ENCODE measurements at places on chromosomes 1 and 21. TPM values are rescaled to one million over a fixed set of nuclear protein-coding genes. Genes with fewer than 3 reads are reported as not detected.
A peak's percentile ranks its signal among the peaks of the same experiment; 100 is the strongest.

GRCh38 chr1:244406337-244406736, 45.4 kb downstream of the ADSS2 start:
- no peak for DNase-seq
- no peaks in the 10 kb centered on the region for H3K27me3 ChIP-seq
- H3K4me3 ChIP-seq = no peak overlapping the region

Gene PLA2G2A
- not detected for total RNA-seq

Gene TPTE
- total RNA-seq = not detected

DNA sequence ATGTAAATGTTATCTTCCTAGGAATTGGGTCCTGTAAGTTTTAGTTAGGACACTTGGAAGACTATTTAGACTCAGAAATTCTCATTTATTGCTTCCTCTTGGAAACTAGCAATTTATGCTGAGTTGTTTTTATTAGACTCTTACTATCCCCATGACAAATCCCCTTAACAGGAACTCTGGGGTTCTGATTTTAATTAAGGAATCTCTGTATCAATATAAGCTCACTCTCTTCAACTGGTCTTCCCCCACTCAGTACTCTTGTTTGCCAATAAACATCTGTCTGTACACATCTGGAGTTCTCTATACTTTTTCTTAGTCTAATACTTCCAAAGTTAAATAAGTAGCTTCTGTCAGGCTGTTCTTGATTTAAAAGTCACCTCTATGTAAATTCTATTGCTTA, 64.1 kb upstream of the TBX15 start:
- DNase-seq = no peak
- no peaks in the 10 kb centered on the region for H3K36me3 ChIP-seq
- H3K27ac ChIP-seq = no peak overlapping the region
- H3K27me3 ChIP-seq = no peaks in the 10 kb centered on the region

Gene TMEM200B
- total RNA-seq = 11.3 TPM

Gene GJB3
- total RNA-seq = 46.7 TPM

- no peaks in the 10 kb centered on the region for H3K36me3 ChIP-seq
- DNase-seq = no peak
- H3K4me3 ChIP-seq = no peak overlapping the region
- H3K4me1 ChIP-seq = no peaks in the 10 kb centered on the region
- no peak overlapping the region for H3K27ac ChIP-seq
Observed at GRCh38 chr21:38691631-38692030, 114.1 kb upstream of the ETS2 start.

- no peak overlapping the region for H3K4me3 ChIP-seq
- no peak overlapping the region for H3K27ac ChIP-seq
- no peaks in the 10 kb centered on the region for H3K27me3 ChIP-seq
- no peaks in the 10 kb centered on the region for H3K4me1 ChIP-seq
Observed at GRCh38 chr1:156080241-156080862, 1.9 kb downstream of the MEX3A start.

Gene CATSPERE
- 0.34 TPM for total RNA-seq

- H3K4me3 ChIP-seq = no peak overlapping the region
- no peak overlapping the region for H3K27ac ChIP-seq
- no peaks in the 10 kb centered on the region for H3K27me3 ChIP-seq
- no peaks in the 10 kb centered on the region for H3K4me1 ChIP-seq
Observed at GRCh38 chr21:40566486-40566885, 280.5 kb downstream of the DSCAM start.

GRCh38 chr1:28865997-28866650, 48.2 kb upstream of the EPB41 start:
- no peaks in the 10 kb centered on the region for H3K4me1 ChIP-seq
- no peaks in the 10 kb centered on the region for H3K27me3 ChIP-seq

Gene ZNF678
- 6.1 TPM for total RNA-seq

DNA sequence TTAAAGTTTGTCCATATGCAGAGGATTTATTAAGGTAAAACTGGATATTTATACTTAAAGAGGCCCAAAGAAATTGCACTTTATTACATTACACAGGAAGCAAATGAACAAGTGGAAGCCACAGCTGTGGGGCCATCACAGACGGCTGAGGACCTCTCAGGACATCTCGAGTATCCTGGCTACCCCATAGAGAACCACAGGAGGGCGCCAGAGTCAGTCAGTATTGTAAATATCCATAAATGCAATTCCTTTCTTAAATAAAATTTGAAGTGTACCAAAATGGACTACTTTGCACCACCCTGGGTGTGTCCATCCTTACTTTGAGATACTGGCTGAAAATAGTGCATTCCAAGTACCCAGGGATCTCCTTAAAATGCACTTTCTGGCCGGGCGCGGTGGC, 257.2 kb downstream of the MRPL39 start:
- DNase-seq = no peak
- H3K4me1 ChIP-seq = no peaks in the 10 kb centered on the region
- no peak overlapping the region for H3K27ac ChIP-seq
- no peaks in the 10 kb centered on the region for H3K36me3 ChIP-seq
- H3K4me3 ChIP-seq = no peak overlapping the region

DNA sequence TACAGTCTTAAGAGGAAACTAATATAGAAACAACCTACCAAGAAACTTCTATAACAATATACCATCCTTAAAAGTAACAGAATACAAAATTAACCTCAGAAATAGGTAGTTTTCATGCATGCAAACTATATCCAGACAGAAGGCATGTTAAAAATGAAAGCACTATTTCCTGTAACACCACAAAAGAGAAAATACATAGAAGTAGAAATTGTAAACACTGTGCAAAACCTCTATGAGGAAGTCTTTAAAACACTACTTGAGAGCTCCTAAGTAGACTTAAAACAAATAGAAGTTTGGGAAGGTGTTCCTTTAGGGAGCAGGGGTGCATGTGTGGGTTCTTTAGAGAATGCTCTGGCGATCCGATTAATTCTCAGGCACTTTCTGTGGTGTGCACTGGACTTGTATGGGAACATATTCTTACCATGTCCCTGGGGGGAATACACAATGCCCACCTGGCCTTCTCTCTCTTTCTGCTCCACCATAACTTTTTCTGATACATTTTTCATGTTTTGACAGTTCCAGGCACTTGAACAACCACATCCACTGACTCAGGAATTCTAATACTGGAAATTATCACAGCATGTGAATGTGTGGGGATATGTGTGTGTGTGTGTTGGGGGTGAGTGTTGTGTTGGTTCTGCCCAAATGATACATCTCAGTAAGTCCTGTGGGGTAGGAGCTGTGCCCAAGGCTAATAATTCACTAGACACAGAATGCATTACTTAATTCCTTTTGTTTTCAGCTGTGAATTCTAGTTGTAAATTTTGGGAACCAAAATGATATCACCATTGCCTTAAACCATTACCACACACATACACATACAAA, 866.3 kb upstream of the B3GALT2 start:
- H3K4me1 ChIP-seq = no peaks in the 10 kb centered on the region
- H3K4me3 ChIP-seq = no peak overlapping the region
- H3K27me3 ChIP-seq = no peaks in the 10 kb centered on the region
- no peak overlapping the region for H3K27ac ChIP-seq
- DNase-seq = no peak
- H3K36me3 ChIP-seq = no peaks in the 10 kb centered on the region

Gene FRRS1
- total RNA-seq = 19.8 TPM

- H3K27ac ChIP-seq = peak overlapping the region; percentile 43
- peaks cover 35% of the 10 kb centered on the region for H3K4me1 ChIP-seq
- no peaks in the 10 kb centered on the region for H3K27me3 ChIP-seq
- peaks cover 5% of the 10 kb centered on the region for H3K36me3 ChIP-seq
Observed at GRCh38 chr1:109274533-109275476, 8.1 kb downstream of the PSRC1 start.

Gene AKR7A3
- 1.7 TPM for total RNA-seq

Gene ELOVL1
- total RNA-seq = 91.3 TPM

DNA sequence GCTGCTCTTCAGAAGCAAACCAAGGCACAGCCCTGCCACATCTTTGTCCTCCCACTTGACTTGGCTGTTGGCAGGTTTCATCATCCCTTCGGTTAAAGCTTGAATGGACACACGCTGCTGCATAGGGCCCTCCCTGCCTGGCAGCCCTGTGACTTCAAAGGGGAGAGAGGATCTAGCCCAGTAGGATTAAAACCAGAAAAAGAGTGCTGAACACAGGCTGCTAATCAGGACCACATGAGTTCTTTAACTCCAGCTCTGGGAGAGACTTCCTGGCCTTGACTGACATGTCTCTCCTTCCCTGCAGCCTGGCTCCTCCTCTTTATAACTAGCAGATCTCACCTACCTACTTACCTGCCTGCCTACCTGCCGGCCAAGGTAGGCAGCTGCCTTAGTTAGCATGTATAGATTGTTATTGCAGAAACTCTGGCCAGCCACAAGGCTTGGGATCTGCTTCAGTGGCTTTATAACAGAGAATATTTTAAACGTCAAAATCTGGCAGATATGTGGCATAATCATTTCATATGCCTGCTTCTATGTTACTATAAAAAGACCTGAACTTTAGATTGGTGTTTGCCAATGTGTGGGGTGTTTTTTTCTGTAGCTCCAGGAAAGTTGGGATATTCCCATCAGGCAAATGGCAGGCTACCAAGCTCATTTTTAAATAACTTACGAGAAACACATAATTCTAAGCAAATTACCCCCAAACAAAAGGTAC, 49.4 kb downstream of the ERG start:
- no peak overlapping the region for H3K27ac ChIP-seq
- no peak for DNase-seq
- H3K4me3 ChIP-seq = no peak overlapping the region
- no peaks in the 10 kb centered on the region for H3K36me3 ChIP-seq
- peaks cover 25% of the 10 kb centered on the region for H3K27me3 ChIP-seq
- H3K4me1 ChIP-seq = no peaks in the 10 kb centered on the region

Gene OR2L5
- not detected for total RNA-seq

Gene KCNE1
- total RNA-seq = not detected

DNA sequence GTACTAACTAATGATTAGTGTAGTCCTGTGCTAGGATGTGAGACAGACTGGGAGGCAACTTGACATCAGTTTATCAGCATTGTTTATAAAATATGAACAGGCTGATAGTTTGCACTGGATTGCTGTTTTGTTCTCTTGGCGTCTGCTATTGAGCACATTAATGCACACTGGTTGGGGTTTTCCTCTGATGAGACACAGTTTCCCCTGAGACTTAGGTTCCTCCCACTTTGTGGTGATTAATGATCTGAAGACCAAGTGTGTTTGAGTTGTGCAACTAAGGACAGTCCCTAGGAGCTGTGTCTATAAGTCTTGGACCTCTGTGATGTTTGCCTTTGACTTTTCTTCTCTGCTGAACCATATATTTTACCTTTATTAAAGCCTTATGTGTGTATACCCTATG, 1015.4 kb downstream of the AMY1C start:
- H3K4me3 ChIP-seq = no peak overlapping the region
- H3K4me1 ChIP-seq = no peaks in the 10 kb centered on the region
- no peaks in the 10 kb centered on the region for H3K27me3 ChIP-seq
- no peak for DNase-seq

DNA sequence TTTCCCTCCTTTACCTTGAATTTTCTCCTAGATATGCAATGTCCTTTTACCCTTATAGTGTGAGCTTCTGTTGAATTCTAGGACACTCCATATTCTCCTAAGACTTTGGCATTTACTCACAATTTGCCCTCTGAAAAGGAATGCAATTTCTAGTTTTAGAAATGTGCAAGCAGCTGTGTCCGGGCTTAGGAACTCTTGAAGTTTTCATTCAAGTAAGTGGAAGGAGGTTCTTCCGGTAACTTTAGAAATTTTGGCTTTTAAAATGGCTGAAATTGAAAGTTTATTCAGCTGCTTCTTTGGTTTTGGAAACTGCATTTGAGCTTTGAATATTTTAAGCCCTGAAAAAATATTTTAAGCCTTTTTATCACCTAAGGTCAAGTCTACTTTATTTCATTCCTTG, 56.3 kb downstream of the DPH5 start:
- 0 out of 2 replicates have a peak, but pooled peaks cover 3% of the 10 kb centered on the region for H3K36me3 ChIP-seq
- no peak overlapping the region for H3K4me3 ChIP-seq
- no peak overlapping the region for H3K27ac ChIP-seq
- no peaks in the 10 kb centered on the region for H3K27me3 ChIP-seq

- DNase-seq = no peak
- no peak overlapping the region for H3K4me3 ChIP-seq
- no peaks in the 10 kb centered on the region for H3K27me3 ChIP-seq
- H3K4me1 ChIP-seq = no peaks in the 10 kb centered on the region
Observed at GRCh38 chr1:91151702-91152101, 129.9 kb upstream of the ZNF644 start.

GRCh38 chr1:212070720-212071302, 35.3 kb downstream of the DTL start:
- H3K4me1 ChIP-seq = no peaks in the 10 kb centered on the region
- peak; percentile 13 for DNase-seq
- H3K36me3 ChIP-seq = peaks cover 7% of the 10 kb centered on the region

GRCh38 chr1:32247452-32247851, 430 bp downstream of the FAM167B start:
- no peak overlapping the region for H3K4me3 ChIP-seq
- H3K27me3 ChIP-seq = no peaks in the 10 kb centered on the region
- no peaks in the 10 kb centered on the region for H3K36me3 ChIP-seq
- DNase-seq = no peak
- H3K27ac ChIP-seq = no peak overlapping the region

Gene CEP85
- 37.2 TPM for total RNA-seq

GRCh38 chr1:89465201-89465600, 59.4 kb upstream of the LRRC8B start:
- no peak for DNase-seq
- H3K4me3 ChIP-seq = no peak overlapping the region
- no peaks in the 10 kb centered on the region for H3K4me1 ChIP-seq
- no peak overlapping the region for H3K27ac ChIP-seq

- no peaks in the 10 kb centered on the region for H3K27me3 ChIP-seq
- peaks cover 26% of the 10 kb centered on the region for H3K4me1 ChIP-seq
- H3K4me3 ChIP-seq = no peak overlapping the region
- H3K27ac ChIP-seq = no peak overlapping the region
- no peaks in the 10 kb centered on the region for H3K36me3 ChIP-seq
- DNase-seq = no peak
Observed at GRCh38 chr1:202198366-202198724, 4.7 kb downstream of the LGR6 start.

DNA sequence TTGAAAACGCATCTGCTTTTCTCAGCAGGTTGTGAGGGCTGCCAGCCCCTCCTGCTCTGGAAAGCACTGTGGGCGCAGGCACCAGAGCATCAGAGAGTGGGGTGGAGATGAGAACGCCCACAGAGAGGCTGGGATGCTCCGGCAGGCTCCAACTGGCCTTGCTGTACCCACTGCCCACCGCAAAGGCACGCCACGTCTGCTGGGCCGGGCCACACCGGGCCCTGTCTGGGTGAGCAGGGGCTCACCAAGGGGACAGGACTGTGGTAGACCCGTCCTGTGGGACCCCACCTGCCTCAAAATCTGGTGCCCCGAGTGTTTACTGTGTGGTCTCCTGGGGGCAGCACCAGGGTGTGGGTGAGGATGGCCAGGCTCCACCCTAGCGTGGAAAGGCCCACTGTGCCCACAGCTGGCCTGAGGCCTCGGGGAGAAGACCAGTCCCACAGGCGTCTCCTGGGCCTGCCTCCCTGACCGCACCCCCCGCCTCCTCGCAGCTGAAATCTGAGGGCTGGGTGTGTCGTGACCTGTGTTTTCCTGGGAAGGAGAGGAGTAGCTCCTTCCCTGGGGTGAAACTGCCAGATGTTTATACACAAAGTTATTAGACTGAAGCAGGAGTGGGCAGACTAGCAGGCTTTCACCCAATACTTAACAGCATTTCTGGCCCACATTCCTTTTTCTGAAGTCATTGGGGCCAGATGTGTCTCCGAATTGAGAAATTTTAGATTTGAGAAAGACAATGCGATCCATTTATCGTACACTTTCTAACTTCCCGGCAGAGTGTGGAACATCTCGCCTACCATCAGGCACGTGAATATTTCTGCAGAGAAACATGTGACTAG, 53.8 kb downstream of the STUM start:
- H3K27me3 ChIP-seq = 0 out of 2 replicates have a peak, but pooled peaks cover 8% of the 10 kb centered on the region
- no peak overlapping the region for H3K27ac ChIP-seq
- no peak overlapping the region for H3K4me3 ChIP-seq
- no peaks in the 10 kb centered on the region for H3K4me1 ChIP-seq
- H3K36me3 ChIP-seq = no peaks in the 10 kb centered on the region
- no peak for DNase-seq

Gene FAM72A
- 23.0 TPM for total RNA-seq

Gene TINAGL1
- 57.9 TPM for total RNA-seq

Gene CFHR5
- total RNA-seq = not detected

All from HCT116 (cell line).